ENCODE measurements at places on chromosomes 13 and 19. TPM values are rescaled to one million over a fixed set of nuclear protein-coding genes. Genes with fewer than 3 reads are reported as not detected.

SERP2 gene
- total RNA-seq = not detected

SPIB gene
- 0.53 TPM for total RNA-seq

TGFB1 gene
- 226 TPM for total RNA-seq

APOE gene
- total RNA-seq = 0.91 TPM

SYCN gene
- not detected for total RNA-seq
